ENCODE measurements at places on chromosomes 7 and 10. TPM values are rescaled to one million over a fixed set of nuclear protein-coding genes. Genes with fewer than 3 reads are reported as not detected.

The PPP3CB gene
- polyA plus RNA-seq, result 71.1 TPM

The CHAT gene
- polyA plus RNA-seq, result not detected

DNA sequence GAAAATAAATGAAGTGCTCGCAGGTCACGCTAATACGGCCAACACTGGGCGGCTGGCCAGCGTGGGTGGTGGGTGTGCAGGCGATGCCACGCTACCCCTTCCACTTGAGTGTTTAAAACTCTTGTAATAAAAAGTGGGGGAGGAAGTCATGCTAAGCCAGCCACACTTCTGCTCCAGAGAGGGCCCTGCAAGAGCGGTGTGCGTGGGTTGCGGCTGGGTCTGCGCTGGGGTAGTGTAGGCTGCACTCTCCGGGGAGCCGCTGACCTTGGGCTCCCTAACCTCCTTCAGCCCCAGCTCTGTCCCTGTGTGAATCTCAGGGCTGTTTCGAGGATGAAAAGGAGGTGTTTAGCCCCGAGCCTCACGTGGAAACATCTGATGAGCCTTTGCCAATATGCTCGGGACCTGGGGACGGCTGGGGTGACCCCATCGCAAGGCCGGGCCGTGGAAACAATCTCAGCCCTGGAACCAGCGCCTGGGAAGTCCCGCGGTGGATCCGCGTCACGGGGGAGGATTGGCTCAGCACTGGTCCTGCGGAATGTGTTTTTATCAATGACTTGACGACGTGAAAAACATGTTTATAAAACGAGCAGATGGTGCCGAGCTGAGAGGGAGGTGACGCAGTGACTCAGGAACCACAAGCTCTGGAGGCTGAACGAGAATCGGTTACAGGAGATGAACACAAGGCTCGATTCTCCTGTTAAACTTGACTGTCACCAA is 278.5 kb downstream of the DNAJB6 start:
- DNase-seq, result no peak

DNA sequence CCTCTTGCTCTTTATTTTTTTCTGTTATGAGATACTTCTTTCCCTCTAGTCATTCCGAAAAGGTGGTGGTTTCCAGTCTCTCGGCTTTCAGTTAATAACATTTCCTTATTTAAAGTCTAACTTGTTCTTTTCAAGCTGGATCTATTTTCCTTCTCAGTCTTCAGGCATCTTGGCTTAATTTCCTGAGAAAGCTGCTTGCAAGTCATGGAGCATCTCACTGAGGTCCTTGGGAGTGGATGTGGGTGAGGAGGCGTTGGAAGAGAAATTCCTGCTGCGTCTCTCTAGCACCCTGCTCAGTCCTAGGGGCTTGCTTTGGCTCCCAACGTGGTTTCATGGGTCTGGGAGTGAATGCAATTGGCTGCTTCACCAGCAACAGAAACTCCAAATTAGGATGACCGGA is 210.2 kb upstream of the MKI67 start:
- no peak for DNase-seq

- DNase-seq, result no peak
These were observed 594.1 kb downstream of the GRM8 start for GRCh38 chr7:126658684-126659083.

DNA sequence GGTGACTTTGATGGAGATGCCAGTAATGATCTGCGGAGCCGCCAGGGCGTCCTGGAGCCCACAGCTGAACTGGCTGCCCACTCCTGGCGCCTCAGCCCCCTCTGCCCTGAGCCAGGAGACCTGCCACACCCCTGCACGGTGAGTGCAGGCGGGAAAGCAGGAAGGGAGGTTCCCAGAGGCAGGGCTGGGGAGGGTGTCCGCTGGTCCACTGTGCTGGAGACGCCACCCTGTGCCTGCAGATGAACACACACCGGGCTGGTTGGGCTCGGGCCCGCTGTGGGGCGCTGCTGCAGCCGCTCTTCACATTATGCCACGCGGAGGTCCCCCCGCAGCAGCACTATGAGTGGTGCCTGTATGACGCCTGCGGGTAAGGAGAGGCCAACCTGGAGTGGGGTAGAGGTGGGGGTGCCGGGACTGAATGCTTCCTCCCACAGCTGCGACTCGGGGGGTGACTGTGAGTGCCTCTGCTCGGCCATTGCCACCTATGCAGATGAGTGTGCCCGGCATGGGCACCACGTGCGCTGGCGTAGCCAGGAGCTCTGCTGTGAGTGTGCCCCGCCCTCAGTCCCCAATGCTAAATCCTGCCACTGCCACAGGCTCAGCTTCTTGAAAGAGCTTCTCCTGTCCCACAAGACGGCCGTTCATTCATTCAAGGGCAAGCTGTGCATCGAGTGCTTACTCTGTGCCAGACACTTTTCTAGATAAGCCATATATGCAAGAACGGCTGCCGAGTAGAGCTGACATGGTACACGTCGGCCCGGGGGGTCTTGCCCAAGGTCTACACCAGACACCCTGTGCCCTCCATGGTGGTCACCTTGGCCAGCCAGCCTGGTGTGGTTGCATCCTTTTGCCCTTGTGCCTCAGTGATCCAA is 14.3 kb upstream of the ZNF467 start:
- DNase-seq, result no peak

DNA sequence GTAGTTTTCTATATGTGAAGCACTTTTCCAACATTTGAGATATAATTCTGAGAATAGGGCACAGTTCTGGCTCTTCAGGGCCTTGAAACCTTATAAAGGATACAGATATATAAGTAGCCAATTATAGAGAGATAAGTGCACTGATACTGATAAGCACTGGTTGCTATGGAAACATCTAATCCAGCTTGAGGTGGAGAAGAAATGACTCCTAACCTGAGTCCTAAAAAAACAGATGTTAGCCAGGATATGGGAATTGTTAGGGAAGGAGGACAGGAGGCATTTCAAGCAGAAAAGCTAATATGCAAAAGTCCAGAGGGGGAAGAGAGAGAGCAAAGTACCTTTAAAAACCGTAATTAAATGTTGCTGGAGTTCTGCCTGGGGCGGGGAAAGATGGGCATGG is 30.8 kb downstream of the STRIP2 start:
- DNase-seq, result no peak

GRCh38 chr7:107971613-107972012 is 31.3 kb downstream of the LAMB1 start:
- no peak for DNase-seq

- no peak for DNase-seq
These were observed 32.1 kb upstream of the A1CF start for GRCh38 chr10:50917486-50917885.

DNA sequence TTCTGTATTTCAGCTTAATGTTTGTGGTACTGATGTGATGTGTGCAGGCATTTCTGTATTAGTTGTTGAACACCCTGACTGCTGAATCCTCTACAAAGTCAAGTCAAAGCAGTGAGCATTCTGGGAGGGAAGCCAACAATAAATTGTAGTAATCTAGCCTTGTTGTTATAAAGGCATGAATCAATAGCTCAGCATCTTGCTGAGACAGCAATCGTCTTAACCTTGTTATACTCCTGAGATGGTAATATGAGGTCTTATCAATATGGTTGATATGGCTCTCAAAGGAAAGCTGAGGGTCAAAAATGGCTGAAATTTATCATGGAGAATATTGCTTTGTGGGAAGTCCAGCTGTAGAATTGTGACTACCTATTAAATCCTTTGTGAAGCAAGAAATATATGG is 299.4 kb downstream of the DNAJB9 start:
- DNase-seq, result no peak

DNA sequence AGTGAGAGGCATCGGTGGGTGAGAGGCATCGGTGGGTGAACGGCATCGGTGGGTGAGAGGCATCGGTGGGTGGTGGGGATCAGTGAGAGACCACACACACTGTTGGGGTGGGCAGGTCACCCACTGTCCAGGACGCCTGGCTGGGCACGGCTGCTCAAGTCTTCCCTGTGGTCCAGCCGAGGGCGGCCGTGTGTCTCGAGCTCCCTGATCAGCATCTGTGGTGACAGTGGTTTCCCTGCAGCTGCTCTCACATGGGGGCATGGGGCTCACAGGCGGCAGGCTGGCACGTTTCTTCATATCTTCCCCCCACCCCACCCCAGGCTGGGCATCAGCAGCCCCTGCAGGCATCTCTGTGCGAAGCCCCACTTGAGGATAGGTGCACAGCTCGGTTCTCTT is 78.2 kb downstream of the NKX6-2 start:
- DNase-seq, result no peak

DNA sequence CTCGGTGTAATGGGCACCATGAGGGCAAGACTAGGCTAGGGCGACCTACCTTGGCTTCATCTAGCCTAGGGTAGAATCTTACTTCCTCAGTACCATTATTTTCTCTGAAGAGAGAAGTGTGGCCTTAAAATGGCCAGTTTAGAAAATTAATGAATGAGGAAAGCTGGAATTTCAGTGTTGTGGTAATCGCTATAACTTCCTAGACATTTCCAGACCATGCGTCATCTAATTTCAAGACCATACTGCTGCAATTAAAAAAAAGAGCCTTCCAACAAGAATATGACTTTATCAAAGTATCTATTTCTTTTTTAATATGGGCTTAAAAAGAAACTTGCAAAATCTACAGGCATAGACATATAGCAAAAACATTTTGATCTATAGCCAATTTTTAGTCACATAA is 68.5 kb downstream of the CPVL start:
- no peak for DNase-seq

- no peak for DNase-seq
These were observed 482.1 kb upstream of the AKR1E2 start for GRCh38 chr10:4343873-4344272.
